ENCODE measurements at places on chromosomes 11 and 22.

GRCh38 chr11:107183953-107184352 is 165.7 kb upstream of the GUCY1A2 start:
- no peak overlapping the region for H3K27ac ChIP-seq
- H3K36me3 ChIP-seq = no peaks in the 10 kb centered on the region
- H3K27me3 ChIP-seq = no peaks in the 10 kb centered on the region

GRCh38 chr22:26860301-26860700 is 202.9 kb downstream of the MIAT start:
- no peak overlapping the region for H3K27ac ChIP-seq
- peaks cover 3% of the 10 kb centered on the region for H3K36me3 ChIP-seq
- peaks cover 8% of the 10 kb centered on the region for H3K4me1 ChIP-seq

GRCh38 chr11:496834-497564 is 10.0 kb downstream of the RNH1 start:
- H3K4me1 ChIP-seq = no peaks in the 10 kb centered on the region
- H3K36me3 ChIP-seq = peaks cover 24% of the 10 kb centered on the region
- H3K4me3 ChIP-seq = no peak overlapping the region
- no peak for DNase-seq
- no peak overlapping the region for H3K27ac ChIP-seq

DNA sequence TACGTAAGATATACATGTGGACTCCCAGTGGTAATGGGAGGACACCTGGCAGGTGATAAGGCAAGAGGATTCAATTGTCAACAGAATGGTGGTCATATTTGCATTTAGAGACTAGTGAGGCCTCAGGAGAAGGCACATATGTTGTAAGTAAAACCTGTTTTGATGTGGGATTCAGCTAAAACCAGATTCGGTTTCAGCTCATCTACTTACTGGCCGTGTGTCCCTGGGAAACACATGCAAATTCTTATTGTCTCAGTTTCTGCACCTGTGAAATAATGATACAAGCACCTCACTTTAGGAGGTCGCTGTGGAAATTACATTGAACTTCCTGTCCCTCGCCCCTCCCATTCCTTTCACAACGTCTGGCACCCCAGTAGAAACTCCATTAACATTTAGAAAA is 78.9 kb upstream of the FIBIN start:
- peaks cover 3% of the 10 kb centered on the region for H3K27me3 ChIP-seq
- H3K36me3 ChIP-seq = no peaks in the 10 kb centered on the region
- H3K4me3 ChIP-seq = no peak overlapping the region
- DNase-seq = no peak
- no peaks in the 10 kb centered on the region for H3K4me1 ChIP-seq
- no peak overlapping the region for H3K27ac ChIP-seq

DNA sequence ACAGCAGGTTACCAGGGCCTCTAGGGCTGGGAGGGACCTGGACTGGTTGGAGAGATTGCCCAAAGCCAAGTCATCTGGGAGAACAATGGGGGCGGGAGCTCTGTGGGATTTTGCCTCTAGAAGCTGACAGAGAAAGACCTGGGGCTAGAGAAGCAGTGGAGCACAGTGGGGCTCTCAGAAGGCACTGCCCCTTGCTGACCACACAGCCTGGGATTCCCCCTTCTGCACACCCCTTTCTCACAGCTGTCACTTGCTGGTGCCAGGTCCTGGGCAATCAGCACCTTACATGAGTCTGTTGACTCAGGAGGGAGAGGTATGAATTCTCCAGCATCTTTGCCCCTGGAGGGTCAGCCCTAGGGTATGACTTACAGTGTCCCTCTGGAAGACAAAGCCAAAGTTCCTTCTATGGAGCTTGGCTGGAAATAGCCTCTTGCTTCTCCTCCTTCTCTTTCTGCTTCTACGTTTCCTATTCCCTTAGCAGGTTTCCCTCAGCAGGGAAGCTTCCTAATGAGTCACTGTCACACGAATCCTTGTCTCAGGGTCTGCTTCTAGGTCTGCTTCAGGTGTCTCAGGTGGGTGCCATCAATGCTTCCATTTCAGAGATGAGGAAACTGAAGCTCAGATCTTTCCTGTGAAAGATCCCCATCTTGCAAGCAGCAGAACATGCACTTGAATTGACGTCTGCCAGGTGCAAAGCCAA is 27.0 kb downstream of the GDPD5 start:
- no peaks in the 10 kb centered on the region for H3K4me1 ChIP-seq
- H3K36me3 ChIP-seq = no peaks in the 10 kb centered on the region
- H3K4me3 ChIP-seq = no peak overlapping the region

DNA sequence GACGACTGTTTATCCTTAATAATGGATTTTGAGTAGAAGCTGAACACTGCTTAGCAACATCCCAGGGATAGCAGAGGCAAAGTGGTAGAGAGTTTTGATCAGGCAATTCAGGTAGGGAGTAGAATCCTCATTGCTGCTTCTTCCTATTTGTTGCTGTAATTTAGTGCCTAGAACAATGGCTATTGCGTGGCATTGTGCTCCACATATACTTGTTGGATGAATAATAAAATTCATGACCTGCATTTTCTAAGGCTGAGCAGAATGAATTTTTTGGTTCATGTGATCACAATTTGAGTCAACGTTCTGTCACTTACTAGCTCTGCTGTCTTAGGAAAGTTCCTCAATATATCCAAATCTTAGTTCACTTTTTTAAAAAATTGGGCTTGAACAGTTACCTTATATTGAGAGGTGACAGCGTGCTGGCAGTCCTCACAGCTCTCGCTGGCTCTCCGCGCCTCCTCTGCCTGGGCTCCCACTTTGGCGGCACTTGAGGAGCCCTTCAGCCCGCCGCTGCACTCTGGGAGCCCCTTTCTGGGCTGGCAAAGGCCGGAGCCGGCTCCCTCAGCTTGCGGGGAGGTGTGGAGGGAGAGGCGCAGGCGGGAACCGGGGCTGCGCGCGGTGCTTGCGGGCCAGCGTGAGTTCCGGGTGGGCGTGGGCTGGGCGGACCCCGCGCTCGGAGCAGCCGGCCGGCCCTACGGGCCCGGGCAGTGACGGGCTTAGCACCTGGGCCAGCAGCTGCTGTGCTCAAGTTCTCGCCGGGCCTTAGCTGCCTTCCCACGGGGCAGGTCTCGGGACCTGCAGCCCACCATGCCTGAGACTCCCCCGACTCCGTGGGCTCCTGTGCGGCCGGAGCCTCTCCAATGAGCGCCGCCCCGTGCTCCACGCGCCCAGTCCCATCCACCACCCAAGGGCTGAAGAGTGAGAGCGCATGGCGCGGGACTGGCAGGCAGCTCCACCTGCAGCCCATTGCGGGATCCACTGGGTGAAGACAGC is 350.6 kb downstream of the ETS1 start:
- DNase-seq = no peak
- peaks cover 32% of the 10 kb centered on the region for H3K4me1 ChIP-seq
- H3K4me3 ChIP-seq = peak overlapping the region; percentile 44
- H3K36me3 ChIP-seq = no peaks in the 10 kb centered on the region
- no peak overlapping the region for H3K27ac ChIP-seq

- H3K27me3 ChIP-seq = no peaks in the 10 kb centered on the region
- no peaks in the 10 kb centered on the region for H3K36me3 ChIP-seq
- H3K4me3 ChIP-seq = no peak overlapping the region
- H3K4me1 ChIP-seq = no peaks in the 10 kb centered on the region
- no peak for DNase-seq
Observed at GRCh38 chr11:87754685-87755084, 420.6 kb downstream of the RAB38 start.

DNA sequence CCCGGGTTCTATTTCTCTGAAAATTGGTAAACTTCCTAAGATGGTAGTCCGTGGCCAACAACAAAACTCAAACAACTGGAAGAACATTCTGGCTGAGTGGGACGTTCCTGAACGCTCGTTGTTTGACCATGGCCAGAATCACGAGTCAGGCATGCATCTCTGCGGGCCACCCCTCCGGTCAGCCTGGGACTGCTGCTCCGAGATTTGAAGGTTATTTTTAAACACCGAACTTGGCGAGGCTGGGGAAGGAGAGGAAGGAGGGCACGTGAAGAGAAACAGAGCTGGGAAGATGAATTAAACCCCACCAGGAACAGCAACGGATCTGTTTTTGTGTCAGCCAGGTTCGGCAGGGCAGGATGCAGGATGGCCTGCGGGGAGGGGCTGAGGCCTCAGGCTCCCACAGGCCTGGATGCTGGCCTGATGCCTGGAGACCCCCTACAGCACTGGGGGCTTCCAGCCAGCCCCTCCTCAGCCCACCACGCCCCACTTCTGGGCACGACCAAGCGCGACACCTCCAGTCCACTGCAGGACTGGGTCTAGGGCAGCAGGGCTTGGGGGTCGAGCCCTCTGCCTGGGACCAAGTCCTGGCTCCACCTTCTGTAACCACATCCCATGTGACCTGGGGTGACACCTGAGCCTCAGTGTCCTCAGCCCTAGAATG is 5.1 kb downstream of the SHISAL1 start:
- peaks cover 4% of the 10 kb centered on the region for H3K4me1 ChIP-seq
- no peak for DNase-seq
- H3K4me3 ChIP-seq = no peak overlapping the region
- no peaks in the 10 kb centered on the region for H3K36me3 ChIP-seq
- no peak overlapping the region for H3K27ac ChIP-seq
- H3K27me3 ChIP-seq = no peaks in the 10 kb centered on the region
